ENCODE measurements at places on chromosomes 3 and 15. TPM values are rescaled to one million over a fixed set of nuclear protein-coding genes. Genes with fewer than 3 reads are reported as not detected.
A peak's percentile ranks its signal among the peaks of the same experiment; 100 is the strongest.

- H3K27me3 ChIP-seq, result no peaks in the 10 kb centered on the region
- no peak overlapping the region for H3K4me3 ChIP-seq
- no peaks in the 10 kb centered on the region for H3K4me1 ChIP-seq
- peak overlapping the region; percentile 78 for H3K27ac ChIP-seq
- H3K36me3 ChIP-seq, result peaks cover 3% of the 10 kb centered on the region
- no peak for DNase-seq
These were observed 8.6 kb downstream of the IRAK2 start for GRCh38 chr3:10173095-10173925.

- H3K4me3 ChIP-seq, result no peak overlapping the region
- H3K27ac ChIP-seq, result no peak overlapping the region
- no peaks in the 10 kb centered on the region for H3K36me3 ChIP-seq
These were observed 39.0 kb upstream of the NEDD4 start for GRCh38 chr15:56032373-56032772.

DNA sequence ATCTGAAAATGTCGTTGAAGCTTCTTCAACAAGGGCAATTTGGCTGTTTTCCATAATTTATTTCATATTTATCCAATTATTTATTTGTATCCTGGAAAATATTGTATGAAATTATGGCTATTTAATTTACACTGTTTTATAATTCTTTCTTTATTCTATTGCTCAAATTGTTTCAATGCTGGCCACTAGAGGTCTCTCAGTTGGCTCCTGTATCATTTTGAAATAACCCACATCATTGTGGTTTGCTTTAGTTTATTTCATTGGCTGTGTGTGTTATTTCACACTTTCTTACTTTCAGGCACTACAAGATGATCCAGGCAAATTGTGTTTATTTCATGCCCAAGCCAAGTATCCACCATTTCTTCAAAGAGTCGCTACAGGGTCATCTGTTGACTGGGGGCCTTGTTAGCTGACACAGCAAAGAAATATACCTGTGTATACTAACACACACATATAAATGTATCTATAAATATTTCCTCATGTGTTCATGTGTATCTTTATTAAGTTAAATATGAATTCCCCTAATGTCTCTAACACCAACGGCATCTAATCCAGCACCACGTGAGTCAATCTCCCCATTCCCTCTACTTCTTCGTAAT lies 86.2 kb downstream of the NPAP1 start:
- no peak overlapping the region for H3K27ac ChIP-seq
- no peaks in the 10 kb centered on the region for H3K27me3 ChIP-seq
- no peaks in the 10 kb centered on the region for H3K36me3 ChIP-seq
- no peak for DNase-seq
- no peaks in the 10 kb centered on the region for H3K4me1 ChIP-seq
- H3K4me3 ChIP-seq, result no peak overlapping the region

- no peaks in the 10 kb centered on the region for H3K27me3 ChIP-seq
- no peaks in the 10 kb centered on the region for H3K36me3 ChIP-seq
- H3K4me3 ChIP-seq, result no peak overlapping the region
- DNase-seq, result no peak
- H3K27ac ChIP-seq, result no peak overlapping the region
These were observed 32.8 kb downstream of the SLC30A4 start for GRCh38 chr15:45489690-45490238.

SENP5 gene
- total RNA-seq, result 14.0 TPM

TRH gene
- not detected for total RNA-seq

Data from right lobe of liver (tissue), 6 donors.